Gastroesophageal sphincter (tissue), 4 donors: ENCODE measurements at places on chromosomes 12 and 14. TPM values are rescaled to one million over a fixed set of nuclear protein-coding genes. Genes with fewer than 3 reads are reported as not detected.

DNA sequence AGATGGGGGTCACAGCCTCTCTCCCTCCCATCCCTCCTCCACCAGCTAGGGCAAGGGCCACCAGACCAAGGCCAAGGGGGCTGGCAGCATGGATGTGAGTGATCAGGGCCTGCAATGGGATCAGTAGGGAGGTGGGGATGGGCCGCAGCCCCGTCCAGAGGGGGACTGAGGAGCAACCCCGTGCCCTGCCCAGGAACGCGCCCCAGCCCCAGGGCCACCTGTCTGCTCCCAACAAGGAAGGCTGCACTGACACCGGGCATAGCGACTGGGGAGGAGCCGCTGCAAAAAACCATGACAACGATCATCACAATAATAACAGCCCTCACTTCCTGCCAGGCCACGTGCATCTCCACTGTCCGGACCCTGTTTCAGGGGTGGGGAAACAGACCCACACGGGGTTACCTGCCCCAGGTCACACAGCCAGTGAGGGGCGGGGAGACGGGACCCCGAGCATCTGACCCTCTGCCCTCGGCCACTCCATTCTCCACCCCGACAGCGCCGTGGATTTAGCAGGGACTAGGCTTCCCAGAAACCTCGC is 24.3 kb downstream of the NCOR2 start:
- peak; percentile 42 for ATAC-seq

ST8SIA1 gene
- 17.7 TPM for total RNA-seq

- ATAC-seq, result no peak
These were observed 7.4 kb downstream of the CLEC14A start for GRCh38 chr14:38248321-38249028.

- no peak for ATAC-seq
These were observed 13.4 kb upstream of the CELA1 start for GRCh38 chr12:51359851-51360250.

LUM gene
- 83.9 TPM for total RNA-seq

- no peak for ATAC-seq
These were observed 75.9 kb downstream of the AEBP2 start for GRCh38 chr12:19515179-19515578.

FOXM1 gene
- total RNA-seq, result not detected

DNA sequence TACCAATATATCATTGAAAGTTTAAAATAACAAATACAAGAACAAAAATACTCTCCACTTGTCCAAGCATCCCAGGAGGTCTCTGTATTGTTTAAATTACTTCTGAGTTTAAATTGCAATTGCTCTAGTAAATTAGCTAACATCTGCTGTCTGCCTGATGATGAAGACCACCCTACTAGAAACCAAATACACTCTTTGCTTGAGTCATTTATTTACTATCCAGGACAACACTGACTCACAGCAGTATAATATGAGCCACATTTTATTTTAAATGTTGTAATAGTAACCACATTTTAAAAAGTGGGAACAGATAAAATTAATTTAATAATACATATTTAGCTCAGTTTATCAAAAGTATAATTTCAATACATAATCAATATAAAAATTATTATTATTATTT is 62.9 kb upstream of the EEA1 start:
- ATAC-seq, result no peak

DTX3 gene
- 58.0 TPM for total RNA-seq

GRCh38 chr12:124398578-124399227 is 103.8 kb downstream of the RFLNA start:
- peak; percentile 67 for ATAC-seq
